ENCODE measurements at places on chromosomes 12 and 14.
A peak's percentile ranks its signal among the peaks of the same experiment; 100 is the strongest.

GRCh38 chr14:69696633-69697557 lies 70.0 kb upstream of the SRSF5 start:
- DNase-seq = peak; percentile 18

DNA sequence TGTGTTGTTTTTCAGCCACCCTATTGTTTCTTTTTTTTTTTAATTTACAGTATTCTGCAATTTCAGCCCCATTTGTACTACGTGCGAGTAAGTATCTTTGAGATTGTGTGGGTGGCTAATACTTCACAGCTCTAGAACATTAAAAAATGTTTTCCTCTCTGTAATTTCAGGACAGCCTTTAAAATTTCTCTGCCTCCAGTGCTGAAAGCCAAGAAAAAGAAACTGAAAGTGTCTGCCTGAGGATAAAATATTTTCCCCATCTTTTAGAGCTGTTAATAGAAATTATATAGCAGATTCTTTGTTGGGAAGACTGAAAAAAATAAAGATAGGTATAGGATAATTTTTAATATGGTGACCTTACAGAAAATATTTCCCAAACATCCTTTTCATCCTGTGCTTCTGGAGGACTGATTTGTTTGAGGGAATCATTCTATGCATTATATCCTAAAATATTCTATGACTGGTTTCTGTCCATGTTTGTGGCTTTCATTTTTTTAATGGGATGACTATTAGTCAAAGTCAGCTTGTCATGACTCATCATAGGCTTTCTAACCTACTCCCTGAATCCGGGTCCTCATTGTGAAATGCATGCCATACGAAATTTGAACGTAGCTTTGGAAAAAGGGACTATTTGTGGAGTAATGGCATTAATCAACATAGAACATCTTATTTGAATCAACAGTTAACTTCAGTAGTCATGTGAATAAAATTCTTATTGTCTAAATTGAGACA lies 10.8 kb upstream of the TCTN2 start:
- DNase-seq = peak; percentile 90

DNA sequence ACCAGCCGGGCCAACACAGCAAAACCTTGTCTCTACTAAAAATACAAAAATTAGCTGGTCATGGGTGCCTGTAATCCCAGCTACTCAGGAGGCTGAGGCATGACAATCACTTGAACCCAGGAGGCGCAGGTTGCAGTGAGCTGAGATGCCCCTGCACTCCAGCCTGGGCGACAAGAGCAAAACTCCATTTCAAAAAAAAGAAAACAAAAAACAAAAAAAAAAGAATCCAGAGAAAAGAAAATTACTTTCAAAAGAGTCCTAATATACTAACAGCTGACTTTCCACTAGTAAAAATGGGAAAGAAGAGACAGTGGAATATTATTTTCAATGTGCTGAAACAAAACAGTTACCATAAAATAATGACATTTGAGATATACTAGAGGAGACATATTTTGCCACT lies 8.3 kb upstream of the INSM2 start:
- DNase-seq = no peak

- no peak for DNase-seq
Observed at GRCh38 chr14:68099495-68100045, 280.0 kb downstream of the RAD51B start.

DNA sequence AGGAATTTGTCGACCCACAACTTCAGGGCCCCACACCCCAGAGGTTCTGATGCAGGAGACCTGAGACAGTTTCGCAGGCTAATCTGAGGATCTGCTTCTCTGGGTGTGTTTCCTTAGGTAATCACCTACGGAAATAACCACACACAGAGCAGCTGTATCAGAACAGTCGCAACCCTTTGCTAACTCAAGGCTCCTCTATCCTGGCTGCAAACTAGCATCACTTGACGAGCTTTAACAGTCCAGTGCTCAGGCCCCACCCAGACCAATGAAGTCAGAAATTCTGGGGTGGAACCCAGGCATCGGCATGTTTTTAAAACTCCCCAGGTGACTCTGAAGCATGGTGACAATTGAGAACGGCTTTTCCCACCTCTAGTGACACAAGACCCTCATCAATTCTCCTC lies 20.7 kb downstream of the SLC7A7 start:
- DNase-seq = no peak

DNA sequence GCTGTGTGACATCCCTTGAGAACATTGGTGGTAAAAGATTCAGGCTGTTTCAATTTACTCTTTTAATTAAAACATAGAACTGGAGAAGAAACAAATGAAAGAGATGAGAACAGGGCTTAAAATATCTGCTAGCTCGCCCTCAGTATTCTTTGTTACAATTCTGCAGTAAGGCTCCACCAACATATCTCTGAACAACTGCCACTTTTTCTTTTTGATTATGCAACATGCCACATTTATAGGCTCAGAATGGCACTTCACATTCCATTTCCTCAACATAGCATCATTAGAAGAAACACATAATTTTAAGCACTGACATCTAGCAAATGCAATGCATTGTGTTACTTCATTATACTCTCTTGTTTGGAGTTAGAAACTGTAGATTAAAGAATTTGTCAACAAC lies 1315.2 kb downstream of the LRFN5 start:
- no peak for DNase-seq

- no peak for DNase-seq
Observed at GRCh38 chr14:94026889-94027469, 839 bp downstream of the OTUB2 start.

DNA sequence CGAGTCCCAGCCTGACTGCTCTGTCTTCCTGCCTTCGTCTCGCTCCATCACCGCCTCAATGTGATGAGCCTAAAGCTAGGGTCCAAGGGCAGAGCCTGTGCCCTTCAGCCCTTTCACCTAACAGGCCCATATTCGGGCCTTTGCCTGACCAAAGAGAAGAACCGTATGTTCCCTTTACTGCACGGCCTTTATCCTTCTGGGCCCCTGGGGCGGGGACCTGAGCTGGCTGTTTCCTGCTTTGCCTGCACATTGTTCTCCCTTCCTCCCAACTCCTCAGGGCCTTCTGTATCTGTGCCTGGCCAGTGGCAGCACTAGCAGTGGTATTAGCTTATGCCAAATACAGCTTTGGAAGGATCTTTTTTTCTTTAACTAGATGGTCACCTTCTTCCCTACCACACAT lies 8.5 kb upstream of the MYL6B start:
- no peak for DNase-seq

DNA sequence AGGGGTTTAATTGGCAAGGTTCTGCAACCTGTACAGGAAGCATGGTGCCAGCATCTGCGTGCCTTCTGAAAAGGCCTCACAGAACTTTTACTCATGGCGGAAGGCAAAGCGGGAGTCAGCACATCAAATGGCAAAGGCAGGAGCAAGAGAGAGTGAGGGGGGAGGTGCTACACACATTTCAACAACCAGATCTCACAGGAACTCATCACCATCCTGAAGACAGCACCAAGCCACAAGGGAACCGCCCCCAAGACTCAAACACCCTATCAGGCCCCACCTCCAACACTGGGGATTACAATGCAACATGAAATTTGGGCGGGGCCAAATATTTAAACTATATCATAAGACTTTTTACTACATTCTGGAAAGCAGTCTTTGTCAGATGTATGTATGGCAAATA lies 38.0 kb upstream of the FKBP4 start:
- no peak for DNase-seq

GRCh38 chr12:22529281-22530060 lies 14.9 kb downstream of the C2CD5 start:
- DNase-seq = peak; percentile 34

GRCh38 chr12:29957835-29958234 lies 174.1 kb upstream of the TMTC1 start:
- no peak for DNase-seq

GRCh38 chr14:67577909-67578749 lies 21.9 kb downstream of the PIGH start:
- no peak for DNase-seq

GRCh38 chr14:64680013-64680713 lies 24.1 kb upstream of the PLEKHG3 start:
- no peak for DNase-seq

DNA sequence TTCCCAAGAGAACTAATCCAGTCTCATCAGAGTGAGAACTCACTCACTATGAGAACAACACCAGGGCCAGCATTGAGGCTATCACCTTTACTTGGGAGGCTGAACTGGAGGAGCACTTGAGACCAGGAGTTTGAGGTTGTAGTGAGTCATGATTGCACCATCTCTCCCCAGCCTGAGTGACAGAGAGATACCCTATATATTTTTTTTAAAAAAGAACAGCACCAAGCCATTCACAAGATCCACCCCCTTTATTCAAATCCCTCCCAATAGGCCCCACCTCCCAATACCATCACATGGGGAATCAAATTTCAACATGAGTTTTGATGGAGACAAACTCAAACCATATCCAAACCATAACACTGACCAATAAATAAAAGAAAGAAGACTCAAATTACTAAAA lies 3.7 kb upstream of the TMX1 start:
- DNase-seq = peak; percentile 28

- no peak for DNase-seq
Observed at GRCh38 chr12:26001530-26001929, 43.0 kb downstream of the RASSF8 start.

GRCh38 chr12:95185854-95186253 lies 31.4 kb downstream of the FGD6 start:
- no peak for DNase-seq

- no peak for DNase-seq
Observed at GRCh38 chr14:22131749-22132476, 457.1 kb downstream of the DAD1 start.

GRCh38 chr14:89481196-89481595 lies 64.2 kb upstream of the FOXN3 start:
- no peak for DNase-seq

DNA sequence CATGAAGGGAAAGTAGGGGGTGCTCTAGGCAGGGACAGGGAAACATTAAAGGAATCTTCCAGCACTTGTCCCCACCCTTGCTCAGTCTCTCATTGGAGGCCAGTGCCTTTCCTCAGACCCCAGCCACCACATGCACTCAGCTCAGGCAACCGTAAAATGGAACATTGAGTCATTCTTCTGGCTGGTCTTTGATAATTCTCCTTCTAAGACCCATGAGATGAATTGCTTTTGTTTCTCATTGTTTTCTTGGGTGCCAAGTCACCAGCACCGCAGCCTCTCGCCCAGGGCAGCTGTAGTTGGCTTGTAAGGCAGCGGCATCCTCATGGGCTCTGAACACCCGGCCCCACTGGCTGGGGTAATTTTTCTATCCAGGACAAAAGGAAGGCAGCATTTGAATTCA lies 108.2 kb downstream of the PHETA1 start:
- DNase-seq = no peak

- DNase-seq = no peak
Observed at GRCh38 chr12:12586879-12587675, 24.4 kb upstream of the DUSP16 start.

GRCh38 chr14:49940808-49941421 lies 48.0 kb downstream of the ARF6 start:
- peak; percentile 36 for DNase-seq

DNA sequence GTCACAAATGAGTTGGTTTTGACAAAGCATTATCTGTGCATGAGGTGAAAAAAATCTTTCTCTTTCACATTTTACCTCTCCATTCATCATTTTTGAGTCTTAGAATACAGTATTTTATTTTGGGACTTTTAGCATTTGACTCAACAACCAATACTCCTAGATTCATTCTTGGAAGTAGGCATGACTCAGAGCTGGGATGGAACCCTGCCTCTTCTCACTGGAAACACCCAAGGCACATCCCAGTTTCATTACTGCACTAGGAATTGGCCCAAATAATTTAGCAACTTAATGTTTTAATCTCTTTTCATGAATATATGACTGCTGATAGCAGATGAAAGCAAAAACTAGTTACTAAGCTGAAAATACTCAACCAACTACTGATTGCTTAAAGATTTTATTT lies 3.3 kb upstream of the PDZRN4 start:
- no peak for DNase-seq

- no peak for DNase-seq
Observed at GRCh38 chr12:69633061-69633460, 22.4 kb upstream of the LRRC10 start.

DNA sequence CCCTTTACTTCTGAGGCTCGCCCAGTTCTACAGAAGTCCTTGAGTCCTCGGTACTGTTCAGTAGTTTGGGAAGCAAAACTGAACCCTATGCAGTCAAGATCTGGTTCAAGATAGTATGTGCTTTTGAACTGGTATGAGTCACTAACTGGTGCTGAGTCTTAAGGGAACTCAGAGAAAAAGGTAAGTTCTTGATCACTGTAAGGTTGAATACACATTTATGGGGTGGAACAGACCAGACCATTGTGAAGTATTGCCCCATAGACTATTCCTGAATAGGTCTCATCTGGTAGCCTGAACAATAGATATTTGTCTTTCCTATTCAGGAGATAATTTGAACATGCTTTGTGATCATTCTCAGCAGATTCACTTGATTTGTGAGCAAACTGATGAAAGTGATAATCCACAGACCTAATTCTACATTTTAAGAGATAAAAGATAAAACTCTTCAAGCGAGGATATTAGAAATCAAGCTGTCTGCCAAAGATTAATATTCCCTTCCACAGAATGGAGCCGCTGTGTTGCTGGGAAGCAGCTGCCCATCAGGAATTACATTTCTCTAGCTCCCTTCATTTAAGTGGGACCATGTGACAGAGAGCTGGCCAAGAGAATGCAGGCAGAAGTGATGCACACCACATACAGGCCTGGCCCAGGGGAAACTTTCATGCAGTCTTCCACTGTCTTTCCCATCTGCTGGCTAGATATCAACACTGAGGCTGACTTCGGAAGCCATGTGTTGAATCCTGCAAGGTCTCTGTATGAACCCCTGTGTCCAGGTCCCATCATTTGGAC lies 369.8 kb upstream of the GARIN6 start:
- no peak for DNase-seq

- DNase-seq = no peak
Observed at GRCh38 chr12:121713257-121713777, 765 bp downstream of the TMEM120B start.

DNA sequence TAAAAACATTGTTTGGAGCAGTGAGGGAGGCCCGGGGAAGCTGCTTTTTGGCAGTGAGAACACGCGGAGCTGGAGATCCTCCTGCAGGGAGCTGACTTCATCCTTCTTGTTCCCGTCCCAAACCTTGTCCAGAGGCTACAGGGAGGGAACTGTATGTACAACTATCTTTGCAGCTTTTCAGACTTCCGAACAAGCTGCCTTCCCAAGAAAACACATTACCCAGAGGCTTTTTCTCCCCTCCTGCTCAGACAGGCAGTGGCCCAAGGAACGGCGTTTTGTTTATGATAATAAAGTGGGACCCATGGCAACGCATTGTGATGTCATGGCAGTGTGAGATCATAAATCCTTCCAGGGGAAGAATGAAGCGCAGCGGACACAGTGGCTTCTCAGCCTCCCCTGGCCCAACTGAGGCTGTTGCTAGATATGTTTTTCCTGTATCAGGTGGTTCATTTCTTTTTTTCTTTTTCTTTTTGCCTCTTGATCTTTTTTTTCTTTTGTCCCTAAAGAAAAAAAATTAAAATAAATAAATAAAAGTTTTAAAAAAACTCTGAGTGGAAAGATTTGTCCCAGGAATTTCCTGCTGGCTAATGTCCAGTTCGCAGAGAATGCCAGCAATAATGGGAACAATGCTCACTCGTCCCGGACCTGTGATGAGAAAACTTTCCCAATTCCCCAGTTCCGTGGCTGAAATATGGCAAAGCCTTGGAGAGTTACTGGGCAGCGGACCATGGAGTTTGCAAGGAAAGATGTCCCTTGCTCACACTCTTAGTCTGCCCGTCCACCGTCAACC lies 103.4 kb upstream of the MAP1LC3B2 start:
- peak; percentile 93 for DNase-seq

GRCh38 chr12:77064896-77065360 lies 441 bp downstream of the E2F7 start:
- no peak for DNase-seq

GRCh38 chr12:11755302-11755930 lies 105.9 kb downstream of the ETV6 start:
- peak; percentile 79 for DNase-seq

GRCh38 chr14:72742838-72743195 lies 151.1 kb downstream of the DPF3 start:
- DNase-seq = no peak
